Central memory CD4-positive, alpha-beta T cell (primary cell): ENCODE measurements at places on chromosomes 11 and 22.

GRCh38 chr11:18768978-18769377 is 22.6 kb downstream of the PTPN5 start:
- no peak for DNase-seq

DNA sequence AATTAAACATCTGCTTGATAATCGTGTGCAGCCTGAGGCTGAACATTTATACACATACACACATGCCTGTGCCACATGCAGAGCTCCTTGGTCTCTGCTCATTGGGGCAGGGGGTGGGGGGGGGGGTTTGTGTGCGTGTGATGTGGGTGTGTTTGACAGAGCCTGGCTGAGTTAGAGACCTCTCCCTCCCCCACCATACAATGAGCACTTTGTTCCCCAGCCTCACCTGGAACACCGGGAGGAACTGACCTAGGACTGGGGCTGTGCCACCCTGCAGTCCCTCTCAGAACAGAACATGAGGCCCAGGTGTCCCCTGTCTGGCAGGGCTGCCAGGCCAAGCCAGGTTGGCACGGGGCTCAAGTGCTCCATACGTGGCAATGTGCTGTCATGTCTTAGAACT is 96.6 kb downstream of the TP53I11 start:
- no peak for DNase-seq

DNA sequence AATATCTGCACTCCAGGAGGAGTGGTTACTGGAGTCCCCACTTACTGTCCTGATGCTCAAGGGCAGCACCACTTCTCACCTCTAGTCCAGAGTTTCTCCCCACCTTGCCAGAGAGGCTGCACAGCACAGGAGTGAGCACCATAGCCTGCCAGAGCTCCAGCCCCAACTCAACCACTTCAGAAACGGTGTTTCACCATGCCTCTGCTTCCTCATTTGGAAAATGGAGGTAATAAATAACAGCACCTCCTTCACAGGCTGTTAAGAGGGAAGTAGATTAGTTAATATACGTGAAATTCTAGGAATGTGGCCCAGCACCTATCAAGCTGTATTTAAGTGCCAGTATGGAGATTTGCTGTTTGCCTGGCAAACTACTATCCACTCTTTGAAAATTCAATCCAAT is 63.0 kb downstream of the GALNT18 start:
- no peak for DNase-seq

GRCh38 chr11:102396708-102397563 is 49.9 kb downstream of the BIRC2 start:
- DNase-seq = no peak

DNA sequence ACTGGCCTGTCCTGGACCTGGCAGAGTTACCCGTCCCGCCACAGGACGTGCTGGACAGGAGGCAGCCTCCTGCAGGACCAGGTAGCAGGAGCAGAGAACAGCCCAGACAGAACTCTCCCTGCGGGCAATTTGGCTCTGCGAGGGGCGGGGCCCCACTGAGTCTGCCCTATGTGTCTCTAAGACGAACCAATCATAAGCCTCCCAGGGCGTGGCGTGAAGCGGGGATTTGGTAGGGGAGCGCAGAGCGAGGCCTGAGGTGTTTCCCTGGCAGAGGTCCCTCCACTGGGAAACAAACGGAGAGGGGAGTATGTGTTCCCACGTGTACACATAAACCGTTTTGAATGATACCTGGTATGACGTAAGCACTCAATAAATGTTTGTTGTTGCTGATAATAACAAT is 7.4 kb downstream of the CD82 start:
- DNase-seq = no peak

DNA sequence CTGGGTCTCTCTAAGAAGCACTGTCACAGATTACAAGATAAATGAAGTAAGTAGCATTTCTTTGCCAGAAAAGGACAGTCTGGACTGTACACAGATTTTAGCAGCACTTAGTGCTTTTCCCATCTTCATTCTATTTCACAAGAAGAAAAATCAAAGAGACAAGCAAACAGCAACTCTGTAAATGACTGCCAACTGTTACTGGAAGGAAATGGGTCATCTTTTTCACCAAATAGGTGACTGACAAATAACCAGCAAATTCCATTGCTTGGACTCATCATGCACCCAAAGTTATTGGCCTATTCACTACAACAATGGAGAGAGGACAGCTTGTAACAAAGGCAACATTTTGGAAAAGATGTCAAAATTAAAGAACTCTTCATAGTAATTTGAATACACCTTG is 28.9 kb upstream of the CARD18 start:
- DNase-seq = no peak

DNA sequence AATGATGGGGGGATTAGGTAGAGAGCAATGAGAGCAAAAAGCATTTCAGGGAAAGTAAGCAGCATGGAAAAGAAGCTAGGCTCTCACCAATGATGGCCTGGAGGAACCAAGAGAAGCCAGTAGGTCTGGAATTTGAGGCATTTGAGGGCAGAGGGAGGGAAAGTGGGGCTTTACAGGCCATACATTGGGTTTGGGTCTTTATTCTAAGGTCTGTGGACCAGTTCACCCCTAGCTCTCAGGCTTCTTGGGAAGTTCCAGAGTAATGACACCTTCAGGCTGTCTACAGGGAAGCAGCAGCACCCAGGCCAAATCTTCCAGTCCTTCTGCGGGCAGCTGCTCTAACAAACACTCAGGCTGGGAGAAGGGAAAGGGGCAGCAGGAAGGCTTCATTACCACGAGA is 29.4 kb downstream of the ARFGAP2 start:
- no peak for DNase-seq

- no peak for DNase-seq
Measured at GRCh38 chr22:36456464-36456845, 25.0 kb downstream of the TXN2 start.

DNA sequence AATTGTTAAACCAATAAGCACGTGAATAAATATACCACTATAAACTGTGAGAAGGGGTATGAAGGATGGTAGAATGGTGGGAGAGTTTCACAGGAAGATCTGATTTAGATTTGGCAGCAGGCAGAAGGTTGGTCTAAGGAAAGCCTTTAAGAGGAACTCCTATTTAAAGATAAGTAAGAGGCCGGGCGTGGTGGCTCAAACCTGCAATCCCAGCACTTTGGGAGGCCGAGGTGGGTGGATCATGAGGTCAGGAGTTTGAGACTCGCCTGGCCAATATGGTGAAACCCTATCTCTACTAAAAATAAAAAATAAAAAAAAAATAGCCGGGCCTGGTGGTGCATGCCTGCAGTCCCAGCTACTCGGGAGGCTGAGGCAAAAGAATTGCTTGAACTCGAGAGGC is 45.8 kb upstream of the CXCR5 start:
- DNase-seq = no peak

GRCh38 chr22:26172389-26172990 is 3.2 kb downstream of the SEZ6L start:
- DNase-seq = no peak

- no peak for DNase-seq
Measured at GRCh38 chr11:1487851-1488574, 1.4 kb upstream of the MOB2 start.

GRCh38 chr22:35043252-35043933 is 22.6 kb upstream of the ISX start:
- no peak for DNase-seq

- no peak for DNase-seq
Measured at GRCh38 chr22:41757502-41757901, 43.0 kb upstream of the CCDC134 start.

GRCh38 chr11:81492923-81493445 is 1240.7 kb downstream of the FAM181B start:
- DNase-seq = no peak

DNA sequence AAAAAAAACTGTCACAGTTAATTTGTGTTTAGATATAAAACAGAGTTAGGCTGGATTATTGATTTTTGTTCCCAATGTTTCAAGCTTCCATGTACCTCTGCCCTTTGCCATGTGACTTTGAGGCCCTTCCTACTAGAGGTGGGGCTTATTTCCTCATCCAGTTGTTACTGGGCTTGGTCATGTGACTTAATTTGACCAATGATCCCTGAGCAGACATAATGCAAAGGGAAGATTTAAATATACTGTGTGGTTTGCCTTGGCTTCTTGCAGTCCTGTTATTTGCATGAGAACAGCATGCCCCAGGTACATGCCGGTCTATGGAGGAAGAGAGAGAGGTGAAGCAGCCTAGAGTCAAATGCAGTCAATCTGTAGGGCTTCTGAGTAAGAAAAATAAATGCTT is 347.0 kb downstream of the MIAT start:
- no peak for DNase-seq

- no peak for DNase-seq
Measured at GRCh38 chr22:39133871-39134270, 18.6 kb downstream of the CBX7 start.

- DNase-seq = no peak
Measured at GRCh38 chr22:45997077-45997776, 20.3 kb upstream of the WNT7B start.

- no peak for DNase-seq
Measured at GRCh38 chr11:66686100-66686785, 8.6 kb upstream of the RBM4B start.

- DNase-seq = no peak
Measured at GRCh38 chr22:39392341-39392948, 7.1 kb upstream of the TAB1 start.
